ENCODE measurements at places on chromosomes 1 and 21. TPM values are rescaled to one million over a fixed set of nuclear protein-coding genes. Genes with fewer than 3 reads are reported as not detected.

Gene VCAM1
- total RNA-seq = 0.42 TPM

Gene OR2L3
- not detected for total RNA-seq

Gene LIPI
- total RNA-seq = not detected

Gene TMEM269
- total RNA-seq = 1.0 TPM

Gene GBP6
- 0.21 TPM for total RNA-seq
